ENCODE measurements at places on chromosomes 12 and 14.

- DNase-seq, result no peak
These were observed 252.4 kb upstream of the TBX3 start for GRCh38 chr12:114936148-114937079.

GRCh38 chr14:24312736-24313507, 1.6 kb downstream of the LTB4R start:
- DNase-seq, result no peak

GRCh38 chr12:117821480-117822175, 147.2 kb downstream of the KSR2 start:
- DNase-seq, result no peak

DNA sequence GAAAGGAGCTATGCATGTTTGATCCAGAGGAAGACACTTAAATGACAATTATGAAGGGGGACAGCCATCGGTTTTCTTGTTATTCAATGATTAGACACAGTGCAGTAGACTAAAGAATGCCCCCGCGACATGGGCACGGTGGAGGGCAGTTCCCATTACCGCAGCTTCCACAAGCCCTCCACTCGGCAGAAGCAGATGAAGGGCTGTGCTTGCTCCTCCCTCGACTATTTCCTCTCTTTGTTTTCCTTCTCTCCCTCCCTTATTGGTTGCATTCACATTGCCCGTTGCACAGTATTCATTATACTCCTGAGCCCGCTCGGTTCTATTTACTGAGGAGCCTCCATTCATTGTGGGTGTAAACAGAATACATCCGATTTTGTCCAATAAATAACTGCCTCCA, 138.8 kb upstream of the RASSF8 start:
- no peak for DNase-seq

GRCh38 chr14:81305743-81306142, 85.0 kb upstream of the GTF2A1 start:
- DNase-seq, result no peak

DNA sequence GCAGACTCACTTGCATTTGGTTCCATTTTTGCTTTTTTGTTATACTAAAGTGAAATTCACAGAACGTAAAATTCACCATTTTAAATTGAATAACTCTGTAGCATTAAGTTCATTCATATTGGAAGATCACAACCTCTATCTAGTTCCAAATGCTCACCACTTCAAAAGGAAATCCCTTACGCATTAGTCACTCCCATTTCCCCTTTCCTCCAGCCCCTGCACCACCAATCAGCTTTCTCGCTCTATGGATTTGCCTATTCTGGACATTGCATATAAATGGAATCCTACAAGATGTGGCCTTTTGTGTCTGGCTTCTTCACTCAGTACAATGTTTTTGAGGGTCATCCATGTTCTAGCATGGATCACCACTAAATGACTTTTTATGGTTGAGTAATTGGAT, 294.5 kb downstream of the KSR2 start:
- no peak for DNase-seq

- no peak for DNase-seq
These were observed 26.8 kb downstream of the FERMT2 start for GRCh38 chr14:52923902-52924575.

- DNase-seq, result no peak
These were observed 213.1 kb upstream of the FLRT2 start for GRCh38 chr14:85316701-85317410.

- no peak for DNase-seq
These were observed 45.0 kb upstream of the TSPAN9 start for GRCh38 chr12:3032161-3032560.

DNA sequence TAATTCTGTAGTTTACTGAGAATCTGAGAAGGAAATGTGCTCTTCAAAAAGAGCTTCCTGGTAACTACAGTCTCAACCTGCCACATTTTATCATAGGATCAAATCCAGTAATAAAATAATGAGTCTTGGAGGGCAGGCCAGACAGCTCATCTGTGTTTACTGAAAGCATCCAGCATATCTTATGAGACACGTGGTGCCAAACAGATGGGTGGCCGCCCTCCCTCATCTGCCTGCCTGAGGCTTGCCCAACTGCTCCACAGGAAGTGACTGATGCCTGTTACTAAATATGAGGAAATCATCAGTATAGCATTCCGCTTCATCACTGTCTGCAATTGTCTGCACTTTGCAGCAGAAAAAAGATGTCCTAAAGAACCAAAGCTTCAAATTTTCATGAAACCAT, 13.5 kb downstream of the DHRS7 start:
- DNase-seq, result no peak

- no peak for DNase-seq
These were observed 535.4 kb downstream of the PRKD1 start for GRCh38 chr14:29392287-29392686.

DNA sequence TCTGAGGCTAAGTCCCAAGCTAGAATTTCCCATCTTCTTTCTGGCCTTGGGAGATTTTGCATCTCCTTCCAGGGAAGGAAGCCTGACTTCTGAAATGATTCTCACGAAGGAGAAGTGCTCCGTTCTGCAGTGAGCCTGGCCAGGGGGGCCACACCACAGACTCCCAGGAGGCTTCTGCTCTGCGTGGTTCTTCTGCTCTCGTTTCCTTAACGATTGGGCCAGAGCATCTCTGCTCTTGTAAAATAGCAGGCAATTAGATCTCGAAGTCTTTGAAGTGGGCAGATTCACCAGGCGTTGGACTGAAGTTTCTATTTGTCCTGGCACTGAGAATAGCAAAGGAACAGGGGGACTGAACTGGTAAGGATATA, 6.7 kb upstream of the BATF start:
- no peak for DNase-seq

- no peak for DNase-seq
These were observed 11.2 kb downstream of the PDE6H start for GRCh38 chr12:14984036-14984435.

- no peak for DNase-seq
These were observed 60.3 kb downstream of the PDZRN4 start for GRCh38 chr12:41248391-41248790.

DNA sequence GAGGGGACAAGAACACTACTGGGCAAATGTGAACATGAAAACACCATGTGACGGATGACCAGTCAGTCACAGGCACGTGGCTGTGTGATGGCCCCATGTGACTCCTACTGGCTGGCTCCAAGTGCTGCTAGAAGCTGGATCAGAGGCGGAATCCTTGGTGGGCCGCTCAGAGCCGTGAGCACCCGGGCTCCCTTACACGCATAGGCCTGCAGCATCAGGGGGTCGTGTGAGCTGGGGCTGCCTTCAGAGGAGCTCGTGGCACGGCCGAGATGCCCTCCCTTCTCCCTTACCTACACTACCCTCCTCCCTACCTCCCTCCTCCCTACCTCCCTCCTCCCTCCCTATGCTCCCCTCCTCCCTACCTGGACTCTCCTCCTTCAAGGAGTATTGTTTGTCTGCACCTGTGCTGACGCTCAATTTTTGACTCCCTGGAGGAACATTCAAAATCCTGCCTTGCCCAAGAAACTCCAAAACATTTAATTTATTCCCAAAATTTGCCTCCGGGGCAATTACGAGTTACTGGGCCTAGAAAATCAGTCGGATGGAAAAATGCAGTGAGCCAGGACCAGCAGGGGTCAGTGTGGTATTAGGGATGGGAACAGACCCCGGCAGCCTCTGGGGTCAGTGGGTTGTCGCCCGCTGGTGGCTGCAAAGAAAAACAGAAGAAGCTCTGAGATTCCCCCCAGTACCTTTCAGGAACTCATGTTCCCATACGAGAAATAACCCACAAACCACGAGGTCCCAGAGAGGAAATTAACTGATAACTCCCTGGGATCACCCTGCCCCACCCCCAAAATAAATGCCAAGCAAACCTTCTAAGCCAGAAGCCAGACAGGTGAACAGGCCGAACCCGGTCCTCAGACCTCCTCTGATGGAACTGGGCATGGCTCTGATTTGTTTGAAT, 61.3 kb downstream of the C14orf132 start:
- DNase-seq, result peak; percentile 24

DNA sequence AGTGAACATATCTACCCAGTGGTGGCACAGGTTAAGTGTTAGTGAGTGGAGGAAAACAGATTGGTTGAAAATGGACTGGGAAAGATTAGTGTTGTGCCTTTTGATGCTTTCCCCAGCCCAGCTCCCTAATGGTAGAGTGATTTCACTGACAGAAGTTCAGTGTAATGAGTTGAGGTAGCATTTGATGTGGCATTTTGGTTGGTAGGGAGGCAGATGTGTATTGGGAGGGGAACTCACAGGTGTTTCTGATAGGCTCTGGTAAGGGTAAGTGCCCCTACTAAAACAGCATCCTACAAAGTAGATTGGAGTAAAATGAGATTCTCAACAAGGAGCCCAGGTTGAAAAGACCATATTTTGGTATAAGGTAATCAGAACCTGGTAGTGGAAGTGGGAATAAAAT, 4.2 kb downstream of the TBK1 start:
- DNase-seq, result no peak

GRCh38 chr12:121514184-121514742, 66.6 kb downstream of the KDM2B start:
- no peak for DNase-seq

DNA sequence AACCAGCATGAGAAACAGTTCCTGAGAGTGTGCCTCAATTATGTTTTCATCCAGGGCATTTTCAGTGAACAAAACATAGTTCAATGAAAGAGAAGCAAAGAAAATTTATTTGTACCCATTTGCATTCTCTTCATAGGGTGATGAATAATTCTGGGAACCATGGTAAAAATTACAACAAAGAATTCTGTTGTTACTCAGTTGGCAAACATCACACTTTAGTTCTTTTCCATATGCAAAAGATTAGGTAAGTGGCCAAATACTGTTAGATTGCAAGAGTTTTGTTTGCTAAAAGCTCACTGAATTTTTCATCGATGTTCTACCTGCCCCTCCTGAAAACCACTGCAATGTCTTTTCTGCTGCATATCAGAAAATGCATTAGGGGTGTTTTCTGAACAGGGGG, 132.4 kb upstream of the RGS6 start:
- no peak for DNase-seq

DNA sequence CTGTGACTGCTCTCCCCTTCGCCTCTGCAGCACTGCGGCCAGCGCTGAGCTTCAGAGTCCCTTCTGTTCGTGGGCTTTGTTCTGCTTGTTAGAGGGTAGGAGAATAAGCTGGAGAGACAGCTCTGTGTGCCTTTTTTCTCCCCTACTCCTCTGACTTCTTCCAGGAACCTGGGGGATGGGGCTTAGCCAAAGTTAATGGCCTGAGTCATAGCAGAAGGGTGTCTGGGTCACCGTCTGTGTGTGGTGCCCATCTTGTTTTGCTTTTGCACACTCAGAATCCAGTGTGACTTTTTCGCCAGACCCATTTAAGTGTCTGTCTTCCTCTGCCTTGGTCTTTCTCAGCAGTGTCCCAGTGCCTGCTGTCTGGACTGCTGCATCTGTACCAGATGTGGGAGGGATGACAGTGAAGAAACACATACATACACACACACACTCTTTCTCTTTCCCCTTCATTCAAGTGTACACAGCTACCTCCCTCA, 3.0 kb downstream of the KIF5A start:
- no peak for DNase-seq

DNA sequence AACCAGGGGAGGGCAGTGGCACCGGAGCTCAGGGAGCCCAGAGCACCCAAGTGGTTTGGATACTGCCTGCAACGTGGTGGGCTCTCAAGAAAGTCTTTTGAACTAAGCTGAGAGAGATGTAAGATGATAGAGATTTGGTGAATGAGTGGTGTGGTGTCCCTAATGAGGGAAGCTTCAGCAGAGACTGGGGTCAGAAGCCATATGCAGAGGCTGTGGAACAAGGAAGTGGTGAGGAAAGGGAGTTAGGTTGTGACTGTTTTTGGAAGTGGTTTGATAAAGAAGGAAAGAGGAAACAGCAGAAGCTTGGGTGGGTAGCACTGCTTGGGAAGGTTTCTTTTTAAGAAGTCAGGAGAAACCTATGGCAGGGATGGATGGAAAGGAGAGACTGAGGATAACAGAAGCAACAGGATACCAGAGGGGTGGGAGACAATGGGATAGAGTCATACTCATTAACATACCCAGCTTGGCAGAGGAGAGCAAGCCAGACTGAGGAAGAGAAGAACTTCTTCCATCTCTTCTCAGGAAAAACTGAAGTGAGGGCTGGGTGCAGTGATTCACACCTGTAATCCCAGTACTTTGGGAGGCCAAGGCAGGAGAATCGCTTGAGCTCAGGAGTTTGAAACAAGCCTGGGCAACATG, 24.1 kb downstream of the SLC4A8 start:
- DNase-seq, result no peak

- DNase-seq, result no peak
These were observed 25.3 kb downstream of the PIGH start for GRCh38 chr14:67574806-67575205.
